Activated effector memory CD4-positive, alpha-beta T cell treated with anti-CD3 and anti-CD28 coated beads, Interleukin-2, amount 50 U/mL, for 16 hours (primary cell): ENCODE measurements at places on chromosomes 13 and 19.

DNA sequence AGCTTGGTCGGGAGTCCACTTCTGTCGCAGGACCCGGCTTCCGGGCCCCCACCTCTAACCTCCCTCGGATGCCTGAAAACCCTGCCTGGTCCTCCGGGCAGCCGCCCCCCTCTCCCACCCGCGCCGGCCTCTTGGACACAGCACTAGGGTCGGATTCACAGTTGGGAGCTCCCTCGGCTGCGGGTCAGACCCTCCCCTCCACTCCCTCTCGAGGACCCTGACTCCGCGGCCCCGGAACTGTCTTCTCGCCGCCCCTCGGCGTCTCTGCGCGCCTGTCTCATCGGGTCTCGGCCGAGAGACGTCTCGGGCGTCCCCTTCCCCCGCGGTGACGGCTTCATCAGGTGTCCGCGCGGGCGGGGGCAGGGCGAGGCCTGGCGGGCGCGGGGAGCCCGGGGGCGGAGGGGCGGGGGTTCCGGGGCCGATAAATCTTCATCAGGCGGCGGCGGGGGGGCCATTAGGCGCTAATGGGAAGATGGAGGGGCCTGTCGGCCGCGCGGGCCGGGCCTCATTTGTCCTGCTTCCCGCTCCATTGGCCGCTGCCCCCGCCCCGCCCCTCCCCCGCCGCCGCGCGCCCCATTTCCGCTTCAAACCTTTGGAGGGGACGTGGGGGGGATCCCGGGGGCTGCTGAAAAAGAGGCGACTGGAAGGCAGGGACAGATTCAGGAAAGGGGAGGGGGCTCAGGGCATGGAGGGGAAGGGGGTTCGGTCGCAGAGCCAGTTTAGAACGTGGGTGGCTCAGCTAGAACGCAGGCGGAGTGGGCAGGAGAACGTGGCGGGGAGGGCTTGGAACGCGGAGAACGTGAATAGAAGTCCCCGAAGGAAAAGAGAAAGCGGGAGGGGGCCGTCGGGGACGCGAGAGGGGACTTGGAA, 11.8 kb upstream of the ERFL start:
- peak; percentile 82 for DNase-seq

DNA sequence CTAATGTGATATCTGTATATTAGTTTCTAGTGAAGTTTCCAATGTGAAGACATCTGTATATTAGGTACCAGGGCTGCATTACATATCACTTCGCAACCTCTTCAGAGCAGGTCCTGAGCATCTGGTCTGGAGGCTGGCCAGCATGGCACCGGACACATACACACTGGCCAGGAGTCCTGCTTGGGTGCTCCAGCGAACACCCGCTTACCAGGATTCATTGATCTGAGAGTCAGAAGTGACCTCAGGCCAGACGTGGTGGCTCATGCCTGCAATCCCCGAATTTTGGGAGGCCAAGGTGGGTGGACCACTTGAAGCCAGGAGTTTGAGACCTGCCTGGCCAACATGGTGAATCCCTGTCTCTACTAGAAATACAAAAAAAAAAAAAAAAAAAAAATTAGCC, 93.0 kb upstream of the IRS2 start:
- no peak for DNase-seq

- DNase-seq: no peak
Observed at GRCh38 chr19:13782537-13782936, 8.3 kb downstream of the C19orf53 start.

DNA sequence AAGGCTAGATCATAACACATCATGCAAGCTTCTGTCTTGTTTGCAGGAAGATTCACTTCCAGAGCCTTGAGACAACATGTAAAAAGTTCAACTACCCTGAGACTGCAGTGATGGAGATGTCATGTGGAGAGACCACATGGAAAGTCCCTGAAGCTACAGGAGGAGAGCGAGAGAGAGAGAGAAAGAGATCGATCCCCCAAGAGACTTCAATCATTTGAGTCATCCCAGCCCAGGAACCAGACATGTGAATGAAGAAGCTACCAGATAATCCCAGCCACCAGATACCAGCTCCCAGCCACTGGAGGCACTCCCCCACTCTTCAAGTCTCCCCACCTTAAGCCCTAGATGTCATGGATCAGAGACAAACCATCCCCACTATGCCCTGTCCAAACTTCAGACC, 10.7 kb upstream of the EVI5L start:
- DNase-seq: no peak

DNA sequence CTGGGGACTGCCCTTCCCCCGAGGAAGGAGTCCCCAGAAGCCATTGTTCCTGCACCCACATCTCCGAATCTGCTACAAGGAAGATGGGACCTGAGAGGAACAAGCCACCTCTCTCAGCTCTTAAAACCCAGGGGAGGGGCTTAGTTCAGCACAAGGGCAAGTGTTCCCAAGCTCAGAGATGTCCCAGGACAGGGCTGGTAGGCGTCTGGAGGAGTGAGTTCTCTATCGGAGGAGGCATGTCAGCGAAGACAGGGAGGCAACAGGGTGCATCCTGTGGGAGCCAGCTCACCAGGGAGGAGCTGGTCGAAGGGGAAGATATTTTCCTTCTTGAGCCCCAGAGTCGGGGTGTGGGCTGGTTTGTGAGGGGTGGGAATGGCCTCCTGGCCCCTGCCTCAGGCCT, 54.8 kb downstream of the CELF5 start:
- DNase-seq: no peak

- no peak for DNase-seq
Observed at GRCh38 chr19:35052599-35053190, 11.2 kb downstream of the HPN start.

- peak; percentile 69 for DNase-seq
Observed at GRCh38 chr19:1132552-1133383, 29.0 kb downstream of the GPX4 start.

DNA sequence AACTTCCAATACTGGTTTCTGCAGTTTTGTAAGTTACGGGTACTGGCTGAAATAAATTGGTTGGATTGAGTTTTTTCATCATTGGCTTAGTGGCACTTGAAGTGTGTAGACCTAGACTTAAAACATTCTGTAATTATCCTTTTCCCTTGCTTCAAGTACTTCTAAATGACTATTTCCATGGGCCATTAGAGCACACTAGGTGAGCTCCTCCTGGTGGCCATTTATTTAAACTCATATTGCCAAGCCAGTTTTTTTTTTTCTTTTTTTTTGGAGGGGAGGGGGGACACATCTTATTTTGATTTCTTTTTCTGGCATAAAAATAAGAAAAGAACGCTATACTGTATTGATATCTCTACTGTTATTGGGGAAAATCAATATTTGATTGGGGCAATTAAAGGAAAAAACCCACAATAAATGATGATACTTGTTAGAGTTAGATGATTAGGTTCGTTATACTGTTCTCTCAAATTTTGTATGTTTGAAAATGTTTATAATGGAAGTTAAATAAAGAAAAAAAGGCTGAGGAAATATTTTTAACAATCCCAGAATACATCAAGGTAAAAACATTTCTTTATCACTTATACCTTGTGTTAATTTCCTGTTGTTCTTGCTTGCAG, 82.9 kb downstream of the PDS5B start:
- DNase-seq: no peak
